ENCODE measurements at places on chromosomes 6 and 20. TPM values are rescaled to one million over a fixed set of nuclear protein-coding genes. Genes with fewer than 3 reads are reported as not detected.

The DEF6 gene
- total RNA-seq, result 103 TPM

The SLC25A27 gene
- total RNA-seq, result 0.53 TPM

GRCh38 chr20:63895202-63895951 lies 451 bp downstream of the DNAJC5 start:
- no peak for DNase-seq

The KIFC1 gene
- 103 TPM for total RNA-seq

The PHACTR3 gene
- total RNA-seq, result not detected

DNA sequence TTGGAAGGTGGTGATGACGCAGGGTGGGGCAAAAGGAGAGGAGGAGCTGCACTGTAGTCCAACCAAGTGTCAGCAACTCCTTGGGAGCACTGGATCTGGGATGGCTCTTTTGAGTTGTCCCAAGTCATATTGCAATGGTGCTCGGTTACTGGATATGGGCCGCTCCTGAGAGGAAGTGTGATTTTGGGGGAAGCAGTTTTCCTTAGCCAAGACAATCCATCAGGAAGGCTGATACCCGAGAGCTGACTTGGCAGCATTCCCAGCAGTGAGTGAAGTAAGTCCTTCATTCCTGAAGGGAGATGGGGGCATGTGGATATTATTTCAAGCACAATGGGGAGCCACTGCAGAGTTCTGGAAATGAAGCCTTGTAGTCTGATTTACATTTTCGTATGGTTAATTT lies 354.1 kb downstream of the RFPL4B start:
- no peak for DNase-seq

- no peak for DNase-seq
These were observed 10.5 kb upstream of the KIAA1755 start for GRCh38 chr20:38270869-38271605.

- DNase-seq, result no peak
These were observed 50.1 kb downstream of the CYP24A1 start for GRCh38 chr20:54123587-54124180.

DNA sequence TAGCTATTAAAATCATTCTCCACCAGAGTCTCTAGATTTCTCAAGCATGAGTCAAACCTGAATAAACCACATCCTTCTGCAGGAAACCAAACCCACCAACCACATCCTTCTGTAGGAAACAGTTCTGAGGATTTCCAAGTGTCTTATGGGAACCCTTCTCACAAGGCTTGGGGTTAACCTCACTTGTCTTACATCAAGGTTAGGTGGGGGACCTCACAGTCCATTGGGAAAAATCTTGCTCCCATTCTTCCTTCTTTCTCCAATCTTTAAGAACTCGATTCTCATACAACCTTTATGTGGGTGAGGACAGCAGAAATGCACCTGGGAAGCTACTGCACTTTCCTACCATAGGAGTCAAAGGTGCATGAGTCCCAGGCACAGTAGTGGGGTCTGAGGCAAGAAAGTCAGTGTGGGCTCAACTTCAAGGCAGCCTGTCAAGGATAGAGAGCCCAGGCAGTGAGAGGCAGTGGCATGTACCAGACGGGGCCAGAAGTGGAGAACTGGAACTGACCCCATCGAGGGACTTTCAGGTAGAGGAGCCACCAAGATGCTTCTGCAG lies 114.5 kb downstream of the SLC22A3 start:
- peak; percentile 64 for DNase-seq

DNA sequence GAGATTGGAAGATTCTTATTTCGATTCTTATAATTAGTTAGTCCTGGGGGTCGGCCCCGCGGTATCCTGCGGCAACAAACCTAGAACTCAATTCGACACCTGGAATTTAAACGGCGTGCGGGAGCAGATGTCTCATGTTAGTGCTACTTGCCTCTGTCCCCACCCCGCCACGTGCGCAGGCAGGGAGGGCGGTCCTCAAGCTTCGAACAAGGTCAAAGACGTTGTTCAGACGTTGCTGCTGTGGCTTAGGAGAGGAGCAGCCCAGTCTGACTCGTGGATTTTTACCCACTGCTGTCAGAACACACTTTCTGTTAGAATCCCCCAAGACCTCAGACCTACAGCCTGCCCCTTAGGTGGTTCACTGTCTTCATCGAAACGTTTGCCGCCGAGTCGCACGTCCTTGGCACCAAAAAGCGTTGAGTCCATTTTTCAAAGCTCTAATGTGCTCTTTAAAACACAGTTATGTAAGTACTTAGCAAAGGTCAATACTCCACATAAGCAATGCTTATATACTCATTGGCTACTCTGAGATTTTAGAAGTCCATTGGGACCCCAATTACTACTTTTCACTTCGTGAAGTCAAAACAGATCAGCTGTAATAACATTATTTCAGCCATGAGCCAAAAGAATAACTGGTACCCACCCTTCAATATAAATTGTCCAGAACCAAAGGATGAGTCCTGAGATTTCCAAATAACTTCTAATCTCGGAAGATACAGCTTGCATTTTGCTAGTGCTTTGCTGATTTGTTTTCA lies 2.7 kb upstream of the C6orf62 start:
- DNase-seq, result no peak

The CGA gene
- total RNA-seq, result not detected

GRCh38 chr6:111274593-111275217 lies 187.4 kb downstream of the SLC16A10 start:
- DNase-seq, result no peak

- peak; percentile 44 for DNase-seq
These were observed 75.4 kb upstream of the TMEM244 start for GRCh38 chr6:129936329-129937165.

The LY86 gene
- total RNA-seq, result 0.24 TPM

- DNase-seq, result peak; percentile 11
These were observed 179.8 kb downstream of the TASP1 start for GRCh38 chr20:13458860-13459451.

DNA sequence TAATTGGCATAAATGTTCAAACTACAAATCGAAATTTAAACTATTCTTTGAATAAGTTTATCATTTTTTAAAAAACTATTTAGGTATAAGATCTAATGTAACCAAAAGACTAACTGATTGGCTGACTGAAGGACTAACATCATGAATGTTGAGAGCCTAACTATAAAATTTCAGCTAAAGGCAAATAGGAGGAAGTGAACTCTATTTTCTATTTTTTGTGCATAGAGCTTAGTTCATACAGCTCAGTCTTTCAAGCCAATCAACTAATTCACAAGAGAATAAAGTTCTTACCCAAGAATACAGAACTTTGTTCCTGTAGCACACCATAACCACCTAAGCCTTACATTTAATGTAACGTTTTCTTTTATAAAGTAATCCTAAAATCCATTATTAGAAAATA lies 46.3 kb upstream of the STXBP5 start:
- no peak for DNase-seq

DNA sequence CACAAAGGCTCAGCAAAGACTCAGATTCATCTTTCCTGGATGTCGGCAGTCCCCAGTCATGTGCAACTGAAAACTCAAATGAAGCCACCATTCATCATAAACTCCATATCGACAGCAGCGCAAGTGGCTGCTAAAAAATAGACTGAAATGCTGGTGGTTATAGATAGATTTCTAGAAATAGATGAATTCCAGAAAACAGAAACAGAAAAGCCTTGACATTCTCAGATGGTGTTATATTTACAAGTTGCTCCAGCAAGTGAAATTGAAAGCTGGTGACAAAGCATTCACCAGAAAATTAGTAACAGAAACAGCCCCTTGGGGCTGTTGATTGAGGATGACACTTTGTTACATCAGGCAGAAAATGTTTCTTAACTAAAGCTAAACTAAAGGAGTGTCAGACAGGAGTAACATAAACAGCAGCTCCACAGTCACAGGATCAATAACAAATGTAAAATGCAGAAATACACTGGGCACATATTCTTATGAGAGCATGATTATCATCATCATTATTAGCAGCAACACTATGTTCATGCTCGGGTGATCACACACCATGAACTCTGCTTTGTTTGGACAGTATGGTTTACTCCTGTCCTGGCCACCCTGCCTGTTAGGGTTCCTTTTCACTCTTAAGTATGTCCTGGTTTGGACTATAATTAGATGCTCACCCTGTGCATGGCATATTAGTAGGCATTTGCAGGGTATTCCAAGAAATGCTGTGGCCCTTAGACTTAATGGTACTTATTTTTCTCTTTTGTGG lies 36.4 kb upstream of the SLC35F1 start:
- DNase-seq, result no peak

DNA sequence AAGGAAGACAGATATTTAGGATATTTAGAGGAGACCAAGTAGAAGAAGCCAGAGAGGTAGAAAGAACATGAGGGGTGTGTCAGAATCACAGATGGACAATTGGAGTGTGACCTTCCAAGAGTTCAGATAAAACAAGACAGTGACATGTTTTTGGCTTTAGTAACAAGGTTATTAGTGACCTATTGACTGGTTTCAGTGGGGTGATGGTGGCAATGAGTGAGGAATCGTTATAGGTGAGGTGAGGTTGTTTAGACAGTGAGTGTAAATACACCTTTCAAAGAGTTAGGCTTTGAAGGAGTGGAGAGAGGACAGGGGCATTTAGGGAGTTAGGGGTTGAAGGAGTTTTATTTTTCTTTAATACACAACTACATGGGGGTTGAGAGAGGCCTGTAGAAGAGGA lies 3.2 kb downstream of the SNRNP48 start:
- no peak for DNase-seq
